NCI-H82 (cell line): ENCODE measurements at places on chromosomes 16 and 17.

DNA sequence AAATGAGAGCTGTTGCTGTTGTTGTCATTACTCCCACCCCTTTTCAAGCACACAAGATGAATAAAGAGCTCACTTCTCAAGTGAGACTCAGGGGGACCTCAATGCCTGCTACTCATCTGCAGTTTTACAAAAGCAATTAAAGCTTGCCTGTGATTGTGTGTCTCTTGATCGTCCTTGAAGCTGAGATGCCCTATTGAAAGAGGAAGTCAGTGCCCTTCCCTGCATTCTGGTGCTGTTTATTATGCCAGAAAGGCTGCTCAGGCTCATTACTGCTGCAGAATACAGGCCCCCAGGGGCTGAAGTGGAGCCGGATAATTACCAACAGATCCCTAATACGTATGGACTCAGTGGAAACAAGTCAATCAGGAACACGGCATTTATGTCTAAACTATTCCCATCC lies 147.2 kb downstream of the HS3ST2 start:
- DNase-seq, result no peak

GRCh38 chr16:25625620-25626019 lies 66.1 kb upstream of the HS3ST4 start:
- DNase-seq, result no peak

DNA sequence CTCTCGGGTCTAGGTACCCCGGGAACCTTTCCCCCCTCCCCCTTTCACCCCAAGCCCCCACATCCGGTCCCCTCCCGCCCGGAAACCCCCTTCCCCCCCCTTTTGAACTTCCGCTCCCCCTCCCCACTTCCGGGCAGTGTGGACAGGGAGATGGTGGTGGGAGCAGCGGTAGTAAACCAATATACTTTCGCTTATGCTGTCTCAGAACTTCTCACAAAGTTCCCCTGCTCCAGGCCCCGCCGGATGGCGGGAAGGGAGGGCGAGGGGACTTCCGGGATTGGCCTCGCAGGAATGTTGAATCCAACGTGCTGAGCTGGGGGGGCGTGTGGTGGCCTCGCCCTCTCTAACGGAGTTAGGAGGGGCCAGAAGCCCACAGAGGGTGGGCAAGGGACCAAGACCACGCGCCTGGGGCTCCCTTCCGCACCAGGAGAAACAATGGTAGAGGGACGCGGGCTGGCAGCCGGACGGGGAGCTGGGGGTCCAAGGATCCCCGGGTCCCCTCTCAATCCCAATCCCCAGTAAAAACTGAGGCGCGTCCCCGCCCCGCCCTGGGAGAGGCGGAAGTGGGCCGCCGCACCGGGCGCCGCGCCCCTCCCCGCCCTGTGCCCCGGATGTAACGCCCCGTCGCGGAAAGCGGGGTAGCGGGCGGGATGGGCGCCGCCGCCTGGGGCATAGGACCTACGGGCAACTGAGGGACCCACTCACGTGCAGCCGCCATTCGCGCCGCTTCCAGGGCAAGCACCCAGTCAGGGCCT lies 742 bp downstream of the PFN1 start:
- peak; percentile 74 for DNase-seq

DNA sequence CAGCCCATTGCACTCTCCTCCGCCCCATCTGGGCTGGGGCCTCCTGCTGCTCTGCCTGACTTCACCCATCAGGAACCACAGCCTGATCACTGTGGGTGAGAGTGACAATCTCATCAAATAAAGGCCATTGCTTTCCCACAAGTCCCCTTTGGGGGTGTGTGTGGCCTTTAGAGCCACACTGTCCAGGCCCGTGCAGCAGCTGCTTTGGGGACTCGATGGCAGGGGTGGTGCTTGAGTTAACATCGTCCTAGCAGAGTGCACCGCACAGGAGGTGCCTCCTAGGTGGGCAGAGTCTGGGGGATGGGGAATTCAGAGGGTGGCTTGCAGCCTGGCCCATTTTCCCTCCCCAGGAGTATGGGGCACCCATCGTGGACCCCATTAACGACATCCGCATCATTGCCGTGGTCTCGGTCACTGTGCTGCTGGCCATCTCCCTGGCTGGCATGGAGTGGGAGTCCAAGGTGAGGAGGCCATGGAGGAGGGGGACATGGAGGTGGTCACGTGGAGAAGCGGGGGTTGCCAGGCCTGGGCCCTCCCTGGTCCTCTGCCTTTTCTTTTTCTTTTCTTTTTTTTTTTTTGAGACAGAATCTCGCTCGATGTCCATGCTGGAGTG lies 5.4 kb downstream of the SLC12A3 start:
- no peak for DNase-seq

DNA sequence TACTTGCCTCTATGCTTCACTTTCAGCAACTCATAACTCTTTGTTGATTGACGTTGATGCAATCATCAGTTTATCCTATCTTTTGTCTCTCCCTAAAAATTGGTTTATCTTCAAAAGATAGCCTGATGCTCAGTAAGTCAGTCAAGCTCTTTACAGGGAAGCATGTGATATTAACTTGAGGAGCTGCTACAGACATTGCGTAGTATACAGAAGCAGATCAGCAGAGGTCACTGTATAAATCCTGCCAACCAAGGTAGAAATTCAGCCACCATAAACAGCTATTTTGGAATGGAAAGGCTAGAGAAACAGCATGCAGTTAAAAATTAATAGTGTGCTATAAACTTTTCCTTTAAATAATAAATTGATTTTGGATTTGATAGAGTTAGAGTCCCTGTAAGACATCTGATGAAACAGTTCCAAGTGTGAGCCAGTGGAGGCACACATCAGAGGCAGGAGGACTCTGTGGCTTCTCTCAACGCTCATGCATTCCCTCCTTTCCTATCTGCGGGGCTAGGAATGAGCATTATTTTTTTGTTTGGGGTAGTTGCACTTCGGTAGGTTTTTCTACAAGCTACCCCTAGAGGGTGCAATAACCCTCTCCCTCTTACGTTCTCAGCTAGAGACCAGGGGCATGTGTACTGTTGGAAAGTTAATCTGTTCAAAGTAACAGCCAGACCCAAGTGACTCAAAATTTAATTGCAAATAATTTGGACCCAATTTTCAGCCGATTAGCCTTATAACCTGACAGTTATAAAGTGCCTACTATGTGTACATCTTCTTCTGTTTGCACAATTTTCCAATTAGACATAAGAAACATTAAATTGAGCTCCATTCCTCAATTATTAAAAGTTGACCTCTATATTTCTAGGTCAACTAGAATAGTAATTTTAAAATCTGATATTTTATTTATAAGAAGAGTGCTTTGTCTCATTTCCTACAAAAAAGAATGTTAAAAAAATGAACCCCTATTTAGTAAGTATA lies 647.7 kb upstream of the SOX9 start:
- DNase-seq, result peak; percentile 79

GRCh38 chr17:47643116-47643515 lies 6.6 kb upstream of the KPNB1 start:
- no peak for DNase-seq

GRCh38 chr17:62614142-62614541 lies 13.3 kb upstream of the MRC2 start:
- DNase-seq, result peak; percentile 84
